Stimulated activated CD4-positive, alpha-beta T cell treated with anti-CD3 and anti-CD28 coated beads, Interleukin-15, amount 100 ng/mL, for 1 hour (primary cell): ENCODE measurements at places on chromosomes 5 and 9.

DNA sequence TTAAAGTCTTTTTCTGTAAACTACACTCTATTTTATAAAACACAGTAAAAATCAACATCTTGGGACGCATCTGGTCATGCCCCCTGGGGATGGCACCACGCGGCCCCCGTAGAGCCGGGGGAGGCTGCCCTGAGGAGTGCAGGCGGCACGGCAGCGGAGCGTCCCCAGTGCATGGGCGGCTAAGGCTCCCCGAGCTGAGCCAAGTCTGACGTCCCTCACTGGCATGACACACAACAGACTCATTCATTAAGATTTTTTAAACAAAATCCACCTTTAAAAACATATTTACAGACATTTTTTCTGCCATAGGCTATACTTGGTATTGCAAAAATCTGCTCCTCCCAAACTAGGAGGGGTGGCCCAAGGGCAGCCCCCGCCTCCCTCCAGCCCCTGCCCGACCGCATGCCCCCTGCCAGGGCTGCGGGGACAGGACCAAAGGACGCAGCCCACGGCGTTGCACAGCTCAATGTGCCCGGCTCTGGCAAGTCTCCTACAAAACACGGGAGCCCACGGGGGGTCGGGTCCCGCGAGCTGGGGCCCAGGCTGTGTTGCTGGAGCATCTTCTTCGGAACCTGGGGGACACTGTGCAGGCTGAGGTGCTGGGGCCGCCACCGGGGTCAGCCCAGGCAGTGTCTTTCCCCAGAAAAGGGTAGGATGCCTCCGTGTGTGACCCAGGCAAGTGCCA is 11.8 kb upstream of the SEC16A start:
- no peak for DNase-seq

DNA sequence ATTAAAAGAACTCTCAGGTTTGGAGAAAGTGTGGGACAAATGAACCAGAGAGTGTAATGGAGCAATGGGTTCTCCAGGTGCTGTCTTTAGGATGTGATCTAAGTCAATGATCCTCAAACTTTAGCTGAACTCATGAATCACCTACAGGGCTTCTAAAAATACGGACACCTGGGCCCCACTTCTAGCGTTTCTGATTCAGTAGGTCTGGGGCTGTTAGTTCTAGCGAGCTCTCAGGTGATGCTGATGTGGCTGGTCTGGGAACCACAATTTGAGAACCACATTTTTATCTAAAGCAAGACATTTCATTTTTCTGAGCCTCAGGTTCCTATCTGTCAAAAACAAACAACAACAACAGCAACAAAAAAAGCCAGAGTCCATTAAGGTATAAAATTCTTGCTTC is 35.1 kb upstream of the PCA3 start:
- no peak for DNase-seq

DNA sequence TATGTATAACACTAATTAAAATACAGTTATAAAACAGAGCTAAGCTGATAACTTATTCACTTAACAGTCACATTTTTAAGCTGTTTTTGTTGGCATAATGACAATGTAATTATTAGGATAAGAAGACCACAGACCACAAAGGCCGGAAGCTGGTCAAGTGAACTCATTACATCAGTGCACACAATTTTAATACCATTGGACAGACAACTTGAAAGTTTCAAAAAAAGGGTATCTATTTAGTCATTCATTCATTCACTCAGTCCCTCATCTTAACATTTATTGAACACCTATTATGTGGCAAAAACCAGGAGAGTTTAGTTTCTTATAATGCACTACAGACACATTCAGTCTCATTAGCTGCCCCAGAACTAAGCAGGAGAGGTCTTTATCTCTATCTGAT is 11.6 kb downstream of the ERP44 start:
- DNase-seq = no peak

GRCh38 chr5:31753700-31754357 is 114.9 kb downstream of the PDZD2 start:
- no peak for DNase-seq

DNA sequence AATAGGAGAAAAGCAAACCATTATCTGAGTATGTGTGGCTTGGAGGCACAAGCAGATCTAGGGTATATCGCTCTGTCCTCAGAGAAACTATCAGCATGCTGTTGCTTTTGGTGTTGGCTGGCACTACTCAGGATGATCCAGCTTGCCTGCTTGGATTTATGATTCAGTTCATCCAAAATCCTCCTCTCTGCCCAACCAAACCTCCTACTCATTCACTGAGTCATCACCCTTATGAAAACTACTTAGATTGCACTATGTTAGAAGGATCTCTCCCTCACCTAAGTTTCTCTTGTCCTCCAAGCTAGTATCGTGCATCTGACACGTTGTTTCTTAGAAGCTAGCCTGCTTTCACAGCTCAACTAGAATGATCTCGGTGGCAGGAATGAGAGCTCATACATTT is 14.2 kb upstream of the ZBED3 start:
- no peak for DNase-seq
